ENCODE measurements at places on chromosomes 16 and 17.

DNA sequence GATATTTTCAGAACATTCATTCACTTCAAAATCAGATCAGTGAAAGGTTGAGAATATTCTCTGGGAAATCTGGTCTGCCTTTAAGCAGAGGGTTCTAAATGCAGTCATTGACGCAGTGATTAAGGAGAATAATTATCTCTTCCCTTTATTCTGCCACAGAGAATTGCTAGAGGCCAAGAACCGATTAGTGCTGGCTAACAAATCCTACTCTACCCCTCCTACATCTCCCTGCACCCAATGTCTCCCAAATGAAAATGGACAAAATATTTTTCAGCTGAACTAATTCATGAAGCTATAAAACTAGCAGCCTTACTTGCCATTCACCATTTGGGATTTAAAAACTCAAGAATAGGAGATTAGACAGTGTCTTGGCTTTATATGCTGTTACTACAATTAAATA is 185.5 kb upstream of the SOX9 start:
- DNase-seq: no peak

GRCh38 chr17:48348352-48348751 is 81.7 kb downstream of the SKAP1 start:
- DNase-seq: no peak

DNA sequence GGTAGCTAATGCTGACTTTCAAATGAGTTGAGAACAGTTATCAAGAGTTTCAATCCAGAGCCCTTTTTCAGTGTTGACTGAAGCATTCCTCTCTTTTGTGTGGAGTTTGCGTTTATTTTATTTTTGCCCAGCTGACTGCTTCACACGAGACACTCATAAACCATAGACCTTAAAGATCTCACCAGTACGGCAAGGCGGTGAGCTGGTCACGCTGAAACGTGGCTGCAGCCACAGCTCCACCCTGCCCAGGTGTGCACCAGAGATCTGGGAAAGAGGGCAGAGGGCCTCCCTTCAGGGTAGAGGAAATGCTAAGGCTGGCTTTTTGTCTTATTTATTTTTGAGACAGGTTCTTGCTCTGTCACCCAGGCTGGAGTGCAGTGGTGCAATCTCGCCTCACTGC is 112.2 kb downstream of the AATF start:
- DNase-seq: peak; percentile 36

DNA sequence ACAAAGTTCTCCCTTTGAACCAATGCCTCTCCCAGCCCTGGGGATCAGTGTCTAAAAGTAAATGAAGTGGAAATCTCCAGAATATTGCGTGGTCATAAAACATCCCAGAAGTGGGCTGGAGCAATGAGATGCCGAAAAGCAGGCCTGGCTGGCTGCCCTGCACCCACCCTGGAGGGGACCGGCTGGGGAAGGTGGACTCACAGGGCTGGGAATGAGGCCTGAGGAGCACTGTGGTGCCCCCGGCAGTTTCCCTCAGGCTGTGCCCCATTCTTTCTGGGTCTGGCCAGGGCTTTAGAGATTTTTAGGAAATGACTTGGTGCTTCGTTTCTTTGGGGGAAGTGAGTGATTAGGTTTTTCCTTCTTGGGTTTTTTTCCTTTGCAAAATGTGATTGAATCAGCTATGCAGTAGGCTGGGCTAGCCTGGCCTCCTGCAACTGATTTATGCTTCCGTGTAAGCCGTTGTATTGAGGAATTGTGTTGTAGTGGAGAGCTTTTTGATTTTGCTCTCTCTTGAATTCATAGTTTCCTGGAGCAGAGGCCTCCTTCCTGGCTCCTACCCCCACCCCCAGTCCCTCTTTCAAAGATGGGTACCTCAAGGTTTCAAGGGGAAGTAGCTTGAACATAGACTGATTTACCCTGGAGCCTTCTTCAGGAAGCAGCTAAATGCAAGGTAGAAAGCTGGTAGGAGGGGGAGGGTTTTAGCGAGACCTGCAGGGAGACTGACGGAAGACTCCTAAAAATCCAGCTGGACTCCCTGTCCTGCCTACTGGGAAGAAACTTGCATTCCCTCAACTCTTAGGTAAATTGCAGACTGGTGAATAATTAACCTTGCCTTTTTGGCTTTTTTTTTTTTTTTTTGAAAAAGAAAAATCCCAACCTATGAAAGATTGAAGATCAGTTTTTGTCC is 170.2 kb downstream of the RAB11FIP4 start:
- no peak for DNase-seq

DNA sequence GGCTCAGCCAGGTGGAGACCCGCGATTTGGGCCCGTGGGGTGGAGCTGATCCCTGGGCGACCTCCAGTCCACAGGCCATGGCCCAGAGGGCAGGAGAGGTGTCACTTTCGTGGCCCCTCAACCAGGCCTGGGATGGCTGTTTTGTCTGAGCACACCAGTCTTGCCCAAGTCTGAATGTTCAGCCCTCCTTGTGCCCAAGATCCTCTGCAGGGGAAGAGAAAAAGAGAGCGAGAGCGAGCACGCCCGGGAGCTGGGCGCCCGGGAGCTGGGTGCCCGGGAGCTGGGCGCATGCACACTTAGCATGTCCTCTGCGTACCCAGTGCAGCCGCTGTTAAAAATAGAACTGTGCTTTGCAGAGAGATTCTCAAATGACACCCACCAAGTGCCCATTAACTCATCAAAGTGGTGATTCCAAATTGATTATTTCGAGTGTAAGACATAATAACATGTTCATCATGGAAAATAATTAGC is 403.3 kb upstream of the TNRC6C start:
- no peak for DNase-seq

DNA sequence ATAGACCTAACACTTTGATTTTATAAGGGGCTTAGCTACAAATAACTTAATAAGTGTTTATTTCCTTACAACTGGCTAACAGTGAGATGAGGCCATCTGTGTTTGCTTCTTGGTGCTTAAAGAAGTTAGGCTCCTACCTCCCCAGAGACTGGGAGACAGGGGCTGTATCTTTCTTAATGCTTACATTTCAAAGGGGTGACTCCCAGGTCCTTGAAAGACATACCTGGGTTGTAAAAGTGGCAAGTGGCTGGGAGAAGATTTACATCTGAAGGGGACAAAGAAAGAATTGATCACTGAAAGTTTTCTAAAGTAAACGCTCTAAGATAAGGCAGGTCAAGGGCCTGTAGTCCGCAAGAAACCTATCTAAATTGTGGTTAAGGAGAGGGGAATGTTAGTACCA is 196.8 kb downstream of the CNTNAP4 start:
- DNase-seq: no peak

DNA sequence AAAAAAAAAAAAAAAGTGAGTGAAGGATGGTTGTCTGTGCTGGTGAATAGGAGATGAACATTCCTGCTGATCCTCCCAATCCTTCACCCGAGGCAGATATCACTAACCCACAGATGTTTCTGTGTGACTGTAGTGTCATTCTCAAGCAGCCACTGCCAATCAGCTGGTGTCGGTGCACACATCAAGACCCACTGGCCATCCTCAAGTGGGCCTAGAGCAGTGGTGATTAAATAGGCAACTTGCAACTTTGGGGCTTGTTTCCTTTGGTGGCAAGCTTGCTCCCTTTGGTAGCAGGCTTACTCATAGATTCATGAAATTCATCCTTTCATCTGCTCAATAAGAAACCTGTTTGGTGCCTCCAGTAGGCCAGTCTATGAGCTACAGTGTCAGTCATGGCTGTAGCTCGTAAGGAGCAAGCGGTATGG is 51.1 kb upstream of the LGALS9 start:
- no peak for DNase-seq
